ENCODE measurements at places on chromosomes 1 and 21.

DNA sequence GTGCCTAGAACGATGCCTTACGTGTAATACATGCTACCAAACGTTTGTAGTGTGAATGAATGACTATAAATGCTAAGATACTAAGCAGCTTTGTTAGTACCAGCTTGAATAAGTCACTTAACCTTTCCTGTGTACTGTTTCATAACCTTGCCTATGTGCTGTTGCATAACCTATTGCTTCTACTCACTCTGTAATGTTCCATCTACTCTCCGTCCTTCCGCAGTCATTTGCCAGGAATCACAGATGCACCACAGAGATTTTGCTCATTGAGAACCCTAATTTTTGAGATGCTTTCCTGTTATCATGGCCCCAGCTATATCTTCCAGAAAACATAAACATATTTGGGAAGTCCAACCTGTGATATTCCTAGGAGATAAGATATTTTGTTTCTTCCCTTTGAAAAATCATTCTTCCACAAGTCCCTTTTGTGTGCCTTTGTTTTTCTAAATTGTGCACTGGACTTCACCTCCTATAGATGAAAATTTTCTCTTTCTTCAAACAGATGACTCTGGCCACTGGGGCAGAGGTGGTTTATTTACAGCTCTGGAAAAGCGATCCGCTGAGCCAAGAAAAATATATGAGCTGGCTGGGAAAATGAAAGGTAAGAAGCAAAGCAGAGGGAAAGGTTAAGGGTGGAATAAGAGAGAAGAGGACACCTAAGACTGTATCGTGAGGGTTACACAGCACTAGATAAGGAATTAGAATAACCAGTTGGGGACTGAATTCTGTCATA lies 44.8 kb downstream of the CHD1L start:
- no peak for DNase-seq

DNA sequence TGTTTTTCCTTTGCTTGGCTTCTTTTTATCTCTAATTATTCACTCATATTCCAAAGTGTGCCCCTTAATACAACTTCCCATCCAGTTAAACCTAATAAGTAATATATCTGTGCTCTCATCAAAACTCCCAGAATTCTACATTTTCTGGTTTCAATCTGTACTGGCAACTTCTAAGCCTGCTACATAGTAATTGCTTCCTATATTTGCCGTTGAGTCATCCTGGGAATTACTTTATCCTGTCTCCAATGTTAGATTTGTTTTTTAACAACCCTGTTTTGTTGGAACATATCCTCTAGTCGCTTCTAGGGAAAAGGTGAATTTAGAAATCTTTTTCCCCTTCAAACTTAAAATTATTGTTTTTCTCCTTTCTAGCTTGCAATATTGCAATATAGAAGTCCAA lies 620.5 kb upstream of the PKN2 start:
- no peak for DNase-seq

DNA sequence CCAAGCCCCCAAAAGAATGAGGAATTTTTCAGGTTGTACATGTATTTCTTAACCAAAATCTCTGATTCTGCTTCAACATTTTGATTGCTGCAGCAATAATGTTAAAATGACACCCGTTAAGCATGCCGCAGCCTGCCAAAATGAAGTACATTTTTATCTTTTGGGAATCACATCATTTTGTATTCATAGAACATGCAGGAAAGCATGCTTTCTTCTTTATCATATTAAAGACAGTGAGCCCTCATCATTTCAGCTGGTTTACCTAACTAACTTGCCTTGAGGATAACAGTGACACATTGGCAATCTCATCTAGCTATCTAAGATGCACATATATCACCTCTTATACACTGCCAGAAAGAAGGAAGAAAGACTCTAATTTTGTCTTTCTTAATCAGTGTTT lies 299.2 kb downstream of the LTN1 start:
- DNase-seq, result no peak

GRCh38 chr1:202852163-202852904 lies 36.6 kb downstream of the RABIF start:
- DNase-seq, result peak; percentile 79
